Activated CD4-positive, alpha-beta T cell treated with anti-CD3 and anti-CD28 coated beads for 1 hour (primary cell): ENCODE measurements at places on chromosomes 2 and 18.

DNA sequence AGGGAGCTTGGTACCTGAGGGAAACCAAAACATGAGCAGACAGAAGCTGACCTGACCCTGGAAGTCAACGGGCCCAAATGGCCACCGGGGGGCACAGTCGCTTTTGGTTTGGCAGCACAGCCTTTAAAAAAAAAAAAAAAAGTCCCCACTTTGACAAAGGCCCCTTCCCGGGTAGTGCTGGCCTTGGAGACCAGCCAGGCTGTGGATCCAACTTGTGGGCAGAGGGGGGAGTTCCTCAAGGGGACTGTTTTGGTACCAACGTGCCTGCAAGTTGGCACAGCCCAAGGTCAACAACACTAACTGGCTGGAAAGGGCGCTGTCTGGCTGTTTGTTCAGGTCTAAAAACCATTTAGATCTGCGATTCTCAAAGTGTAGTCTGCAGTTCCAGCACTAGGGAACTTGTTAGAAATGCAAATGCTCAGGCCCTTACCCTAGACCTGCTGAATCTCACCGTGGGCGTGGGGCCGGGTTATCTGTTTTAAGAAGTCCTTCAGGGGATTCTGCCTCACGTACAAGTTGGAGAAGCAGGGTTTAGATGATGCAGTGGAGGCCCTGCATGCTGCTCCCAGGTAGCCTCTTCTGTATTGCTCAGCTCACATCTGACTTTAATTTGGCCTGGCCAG lies 83.0 kb downstream of the LPIN1 start:
- DNase-seq: peak; percentile 45

DNA sequence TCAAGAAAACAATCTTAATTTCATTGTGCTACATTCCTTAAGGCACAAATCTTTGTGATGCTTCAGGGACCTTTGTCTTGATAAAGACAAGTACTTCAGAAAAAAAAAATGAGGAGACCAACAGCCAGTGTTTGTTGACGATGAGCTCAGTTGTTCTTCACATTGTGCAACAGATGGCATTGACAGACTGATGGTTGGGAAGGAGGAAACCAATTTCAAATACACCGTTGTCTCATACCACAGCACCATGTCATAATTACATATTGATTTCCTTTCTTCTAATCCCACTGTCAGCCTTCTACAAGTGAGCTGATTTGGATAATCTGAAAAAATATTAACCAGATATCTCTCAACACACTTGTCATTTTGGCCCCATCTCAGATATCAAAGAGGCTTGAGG lies 53.7 kb upstream of the GRB14 start:
- no peak for DNase-seq

DNA sequence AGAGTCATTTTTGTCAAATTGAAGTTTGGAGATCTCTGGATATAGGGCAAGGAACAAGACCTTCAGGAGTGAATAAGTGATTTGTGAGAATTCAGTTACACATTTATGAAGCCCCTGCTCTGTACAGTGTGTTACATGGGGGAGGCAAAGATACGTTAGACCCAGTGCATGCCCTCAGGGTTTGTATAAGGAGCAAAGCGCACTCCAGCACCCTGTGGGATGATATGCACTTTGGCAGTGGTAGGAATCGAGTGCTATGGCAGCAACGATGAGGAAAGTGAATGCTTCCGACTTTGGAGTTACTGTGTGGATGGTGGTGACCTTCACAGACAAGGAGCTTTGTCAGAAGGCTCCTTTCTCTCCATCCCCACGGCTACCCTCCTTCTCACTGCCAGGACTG lies 74.3 kb upstream of the ALPP start:
- DNase-seq: no peak

DNA sequence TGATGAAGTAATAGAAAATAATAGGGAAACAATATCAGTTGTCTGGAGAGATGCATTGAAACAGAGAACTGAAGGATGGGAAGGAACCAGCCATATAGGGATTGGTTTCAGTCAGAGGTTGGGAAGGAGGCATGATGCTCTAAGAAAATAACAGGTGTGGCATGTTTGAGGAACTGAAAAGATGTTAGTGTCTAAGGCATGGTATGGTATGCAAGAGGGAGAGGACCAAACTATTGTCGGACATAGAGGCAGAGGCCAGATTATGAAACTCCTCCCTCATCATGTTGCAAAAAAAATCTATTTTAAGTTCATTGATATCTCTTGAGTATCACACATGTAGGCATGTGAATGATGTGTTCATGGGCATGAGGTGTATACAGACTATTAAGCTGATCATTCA lies 48.9 kb upstream of the EMILIN2 start:
- DNase-seq: no peak

DNA sequence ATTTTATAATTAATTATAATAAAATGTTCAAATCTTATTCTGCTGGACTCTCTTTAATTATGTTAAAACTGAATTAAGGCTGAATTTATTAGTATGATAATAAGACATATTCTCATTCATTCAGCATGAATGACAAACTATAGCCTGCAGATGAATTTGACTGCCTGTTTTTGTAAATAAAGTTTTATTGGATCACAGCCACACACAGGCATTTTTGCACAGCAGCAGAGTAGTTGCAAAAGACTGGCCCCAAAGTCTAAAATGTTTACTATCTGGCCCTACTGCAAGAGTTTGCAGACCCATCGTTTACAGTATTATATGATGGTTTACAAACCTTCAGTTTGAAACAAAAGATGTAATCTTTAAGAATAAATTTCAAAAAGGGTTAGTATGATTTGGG lies 58.6 kb downstream of the RMDN2 start:
- no peak for DNase-seq
